ENCODE measurements at places on chromosomes 12 and 14.

DNA sequence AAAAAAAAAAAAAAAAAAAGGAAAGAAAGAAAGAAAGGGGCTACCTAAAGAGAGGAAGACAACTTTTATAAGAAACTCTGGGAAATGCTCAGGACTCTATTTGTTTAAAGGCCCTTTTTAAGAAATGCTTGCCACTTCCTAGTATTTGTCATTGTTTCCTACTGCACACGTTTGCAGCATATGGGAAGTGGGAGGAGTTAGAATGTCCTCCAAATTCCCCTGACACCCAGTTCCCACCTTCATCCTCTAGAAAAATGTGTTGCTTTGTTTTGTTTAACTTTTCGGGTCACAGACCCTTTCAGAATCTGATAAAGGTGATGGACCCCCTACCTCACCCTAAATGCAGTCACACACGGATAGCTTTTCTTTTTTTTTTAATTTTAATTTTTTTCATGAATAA lies 40.8 kb downstream of the NINJ2 start:
- no peak for DNase-seq

DNA sequence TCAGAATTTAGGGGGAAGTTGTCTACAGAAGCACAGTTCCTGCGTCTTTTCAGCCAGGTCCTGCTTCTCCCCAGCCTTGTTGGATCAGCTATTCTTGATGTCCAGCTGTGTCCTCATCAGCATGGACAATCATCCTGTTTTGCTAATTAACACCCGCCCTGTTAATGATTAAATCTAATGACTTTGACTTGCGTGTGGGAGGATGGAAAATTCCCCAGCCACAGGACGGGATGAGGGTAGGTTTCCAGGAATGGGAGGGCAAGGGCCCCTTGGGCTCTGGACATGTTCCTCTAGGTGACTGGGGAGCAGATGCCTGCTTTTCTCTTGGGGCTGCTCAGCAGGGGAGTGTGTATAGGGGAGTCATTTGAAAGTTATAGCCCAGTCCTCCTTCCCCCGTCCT lies 5.3 kb upstream of the PPP1R1A start:
- DNase-seq = no peak

GRCh38 chr12:54657105-54657607 lies 9.0 kb upstream of the DCD start:
- no peak for DNase-seq

GRCh38 chr14:33564774-33565630 lies 385.9 kb downstream of the EGLN3 start:
- DNase-seq = peak; percentile 73

GRCh38 chr12:131537267-131537958 lies 173.5 kb upstream of the SFSWAP start:
- DNase-seq = no peak

GRCh38 chr14:61512026-61512834 lies 183.1 kb upstream of the HIF1A start:
- DNase-seq = no peak

DNA sequence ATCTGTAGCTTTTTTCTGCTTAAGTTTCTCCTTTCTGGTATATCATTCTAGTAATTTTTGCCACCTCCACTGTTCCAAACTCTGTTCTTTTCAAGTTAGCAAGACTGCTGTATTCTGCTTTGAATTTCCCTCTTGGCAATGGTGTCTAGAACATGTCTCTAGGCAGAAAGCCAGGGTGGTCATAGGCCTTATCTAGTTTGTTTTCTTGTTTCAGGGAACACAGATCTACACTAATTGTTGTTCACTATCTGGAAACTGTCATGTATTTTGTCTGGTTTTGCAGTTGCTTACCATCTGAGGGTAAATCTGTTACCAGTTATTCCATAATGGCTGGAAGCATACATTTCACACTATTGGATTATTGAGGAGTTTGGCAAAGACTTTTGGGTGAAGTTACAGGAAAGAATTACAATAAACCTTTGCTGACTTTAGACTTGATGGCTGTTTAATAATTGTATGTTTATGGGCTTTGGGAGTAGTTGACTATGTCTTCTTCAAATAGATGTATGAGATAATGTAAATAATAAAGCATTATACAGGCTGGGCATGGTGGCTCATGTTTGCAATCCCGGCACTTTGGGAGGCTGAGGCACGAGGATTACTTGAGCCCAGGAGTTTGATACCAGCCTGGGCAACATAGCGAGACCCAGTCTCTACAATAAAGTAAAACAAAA lies 41.4 kb downstream of the FUT8 start:
- no peak for DNase-seq

GRCh38 chr12:71160585-71160984 lies 2.8 kb upstream of the TSPAN8 start:
- no peak for DNase-seq

GRCh38 chr14:64721391-64721791 lies 17.2 kb downstream of the PLEKHG3 start:
- DNase-seq = peak; percentile 75

- DNase-seq = no peak
These were observed 25.5 kb upstream of the FBXO34 start for GRCh38 chr14:55245657-55246268.

DNA sequence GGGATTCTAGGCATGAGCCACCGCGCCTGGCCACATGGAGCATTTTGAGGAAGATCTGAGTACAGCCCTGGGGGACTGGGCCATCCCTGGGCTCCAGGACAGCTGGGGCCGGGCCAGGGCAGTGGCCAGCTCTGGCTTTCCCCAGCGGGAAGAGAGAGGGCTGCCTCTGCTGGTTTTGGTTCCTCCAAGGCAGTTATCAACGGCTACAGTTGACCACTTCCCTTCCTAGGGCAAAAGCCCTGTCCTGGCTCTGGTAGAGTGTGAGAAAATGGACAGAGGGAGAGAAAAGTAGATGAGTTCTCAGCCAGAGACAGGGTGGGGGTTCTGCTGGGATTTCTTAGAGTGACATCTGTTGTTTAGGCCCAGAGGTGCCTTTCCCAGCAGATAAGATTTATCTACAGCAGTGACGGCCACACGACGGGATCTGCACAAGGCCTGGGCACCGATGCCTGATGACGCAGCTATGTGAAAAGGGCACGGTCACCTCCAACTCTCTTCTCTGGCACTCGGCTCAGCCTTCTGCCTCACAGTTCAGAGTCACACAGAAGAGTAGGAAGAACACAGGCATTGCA lies 5.5 kb upstream of the HVCN1 start:
- no peak for DNase-seq

GRCh38 chr14:70822530-70823185 lies 13.3 kb upstream of the MAP3K9 start:
- peak; percentile 84 for DNase-seq

DNA sequence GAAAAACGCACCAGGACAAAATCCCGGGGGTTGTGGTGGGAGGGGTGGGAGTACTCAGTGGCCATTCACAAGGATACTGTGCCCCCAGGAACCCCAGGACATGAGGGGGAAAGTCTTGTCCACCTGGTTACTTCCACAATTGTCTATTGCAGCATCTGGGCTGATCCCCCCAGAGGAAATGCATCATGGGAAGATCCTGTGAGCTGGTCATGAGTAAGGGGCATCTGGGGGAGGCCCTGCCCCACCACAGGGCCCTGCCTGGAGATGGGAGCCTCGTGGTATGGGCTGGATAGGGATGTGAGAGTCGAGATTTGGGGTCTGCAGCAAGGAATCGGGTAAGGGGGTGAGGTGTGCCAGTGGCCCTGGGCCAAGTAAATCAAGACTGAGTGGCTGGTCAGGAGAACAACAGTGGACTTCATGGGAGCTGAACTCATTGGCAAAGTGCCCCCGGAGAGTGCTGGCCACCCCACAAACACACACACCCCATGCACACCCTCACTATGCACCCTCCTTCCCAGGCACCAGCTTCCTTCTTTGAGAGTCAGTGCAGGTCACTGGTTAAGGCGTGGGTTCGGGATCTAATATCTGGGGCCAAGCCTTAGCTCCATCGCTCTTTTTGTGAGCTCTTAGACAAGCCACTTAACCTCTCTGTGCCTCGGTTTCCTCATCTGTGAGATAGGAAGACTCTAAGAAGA lies 3.0 kb upstream of the SERPINA1 start:
- DNase-seq = no peak

GRCh38 chr12:25883026-25883916 lies 75.2 kb upstream of the RASSF8 start:
- no peak for DNase-seq

Data from urothelium cell line (cell line).